ENCODE measurements at places on chromosomes 7 and 10. TPM values are rescaled to one million over a fixed set of nuclear protein-coding genes. Genes with fewer than 3 reads are reported as not detected.

Gene URGCP
- total RNA-seq, result 24.7 TPM

Gene SCIN
- 0.25 TPM for total RNA-seq

DNA sequence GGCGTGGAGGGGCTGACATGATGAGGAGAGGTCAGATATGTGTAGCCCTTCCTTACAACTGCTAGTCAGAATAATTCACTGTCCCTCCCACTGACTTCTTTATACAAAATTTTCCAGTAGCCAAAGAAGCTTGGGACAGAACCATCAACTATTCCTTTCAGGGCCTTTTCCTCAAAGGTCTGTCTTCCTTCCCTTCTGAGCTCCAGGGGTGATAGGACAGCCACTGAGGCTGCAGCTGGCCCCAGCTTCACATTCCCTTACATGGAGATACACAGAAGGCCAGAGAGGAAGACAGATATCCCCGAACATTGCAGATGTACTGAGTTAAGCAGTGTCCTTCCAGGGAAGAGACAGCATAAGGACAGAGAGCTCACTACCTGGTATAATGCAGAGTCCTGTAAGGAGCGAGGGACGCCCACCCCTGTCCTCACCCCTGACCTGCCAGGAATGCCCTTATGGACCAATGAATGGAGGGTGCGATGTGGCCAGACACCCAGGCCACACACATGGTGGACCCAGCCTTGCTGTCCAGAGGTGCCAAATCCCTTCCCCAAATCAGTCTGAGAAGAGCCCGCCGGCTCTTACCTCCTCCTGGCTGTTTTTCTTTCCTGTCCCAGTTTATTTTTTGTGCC is 754.7 kb downstream of the GRID1 start:
- no peak for DNase-seq

DNA sequence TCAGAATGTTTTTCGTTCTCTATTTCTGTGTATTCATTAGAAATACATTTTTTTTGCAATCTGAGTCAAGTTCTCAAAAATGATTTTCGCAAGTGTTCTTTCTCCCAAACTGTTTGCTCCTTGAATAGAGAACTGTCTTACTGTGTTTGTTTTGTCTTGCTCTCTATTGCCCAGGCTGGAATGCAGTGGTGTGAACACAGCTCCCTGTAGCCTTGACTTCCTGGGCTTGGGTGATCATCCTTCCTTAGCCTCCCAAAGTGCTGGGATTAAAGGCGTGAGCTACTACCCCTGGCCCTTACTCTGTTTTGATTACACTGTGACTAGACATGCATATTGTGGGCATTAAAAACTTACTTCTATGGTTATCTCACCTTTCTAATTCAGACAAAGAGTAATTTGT is 56.7 kb downstream of the LUC7L2 start:
- DNase-seq, result no peak

Gene EMX2
- 1.1 TPM for total RNA-seq

All from fibroblast of the aortic adventitia (primary cell).